Activated CD4-positive, alpha-beta T cell treated with anti-CD3 and anti-CD28 coated beads, Interleukin-2, amount 10 ng/mL, durations not matched to agents 7 days and 5 days (primary cell): ENCODE measurements at places on chromosomes 11 and 22.

DNA sequence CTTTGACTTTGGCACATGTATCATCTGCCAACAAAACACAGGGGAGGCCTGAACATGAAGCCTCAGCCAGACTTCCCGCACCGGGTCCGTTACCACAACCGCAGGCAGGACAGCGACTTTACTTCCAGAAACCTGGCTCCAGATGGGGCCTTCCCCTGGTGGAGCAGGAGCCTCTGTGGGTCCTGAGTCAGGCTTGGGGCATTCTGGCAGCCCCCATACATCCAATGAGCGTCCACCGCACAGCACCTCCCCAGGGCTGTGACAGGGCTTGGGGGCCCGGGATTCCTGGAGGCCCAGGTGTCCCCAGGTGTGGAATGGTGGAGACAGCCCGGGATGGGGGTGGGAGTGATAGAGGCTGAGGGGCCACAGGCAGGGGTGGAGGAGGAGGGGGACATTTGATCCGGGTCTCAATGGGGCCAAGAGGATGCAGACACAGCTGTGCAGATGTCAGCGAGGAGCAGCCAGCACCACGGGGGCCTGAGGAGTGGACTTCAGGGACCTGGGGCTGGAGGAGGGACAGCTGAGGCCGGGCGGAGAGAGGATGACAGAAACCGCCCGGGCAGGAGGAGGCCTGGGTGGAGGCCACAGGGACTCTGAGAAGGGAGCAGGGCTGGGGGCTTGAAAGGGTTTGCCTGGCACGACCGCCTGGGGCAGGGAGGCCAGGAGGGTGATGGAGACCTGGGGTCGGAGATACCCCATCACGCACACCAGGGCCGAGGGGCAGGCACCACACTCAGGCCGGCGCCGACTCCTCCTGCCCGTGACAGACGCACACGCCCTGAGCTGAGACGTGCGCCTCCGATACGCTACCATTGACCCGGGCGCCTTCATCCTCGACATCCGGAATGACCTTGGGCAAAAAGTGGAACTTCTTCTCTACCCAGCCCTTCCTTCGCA is 8.6 kb downstream of the TTLL8 start:
- DNase-seq = no peak

DNA sequence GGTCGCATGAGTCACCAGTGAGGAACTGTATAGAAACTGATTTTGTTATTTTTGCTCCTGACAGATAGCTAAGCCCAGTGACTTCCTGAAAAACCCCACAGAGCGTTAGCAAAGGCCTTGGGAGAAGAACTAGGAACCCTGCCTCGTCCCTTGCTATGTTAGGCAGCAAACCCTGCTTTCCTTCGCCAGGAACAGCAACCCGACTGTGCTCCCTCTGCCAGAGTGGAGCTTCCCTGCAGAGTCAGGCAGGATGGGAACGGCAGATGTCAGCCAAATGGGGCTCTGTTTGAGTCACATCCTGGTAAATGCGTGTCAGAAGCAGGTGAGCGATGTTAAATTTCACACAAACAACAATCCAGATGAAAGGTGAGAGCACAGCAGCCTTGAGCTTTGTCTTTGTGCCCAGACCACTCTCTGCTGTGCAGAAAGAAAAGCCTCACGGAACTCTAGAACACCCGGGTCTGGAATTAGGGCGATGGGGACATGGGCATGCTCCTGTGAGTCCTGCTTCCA is 186.6 kb downstream of the ADAMTS15 start:
- DNase-seq = peak; percentile 14

- peak; percentile 54 for DNase-seq
Observed at GRCh38 chr11:47186700-47187695, 764 bp upstream of the PACSIN3 start.

DNA sequence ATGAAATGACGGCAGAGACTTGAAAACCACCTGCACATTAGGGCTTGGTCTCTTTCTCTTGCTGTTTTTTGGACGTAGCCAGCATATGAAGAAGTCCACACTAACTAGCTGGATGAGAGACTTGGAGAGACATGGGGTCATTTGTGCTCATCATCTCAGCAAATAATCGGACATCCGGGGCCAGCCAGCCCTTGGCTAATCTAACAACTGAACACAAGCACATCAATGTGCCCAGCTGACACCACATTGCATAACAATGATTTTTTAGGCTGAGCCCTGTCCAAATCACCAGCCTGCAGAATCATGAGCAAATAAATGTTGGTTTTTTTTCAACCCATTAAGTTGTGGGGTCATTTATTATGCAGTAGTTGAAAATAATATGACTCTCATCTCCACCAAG is 460.3 kb upstream of the LARGE1 start:
- no peak for DNase-seq

DNA sequence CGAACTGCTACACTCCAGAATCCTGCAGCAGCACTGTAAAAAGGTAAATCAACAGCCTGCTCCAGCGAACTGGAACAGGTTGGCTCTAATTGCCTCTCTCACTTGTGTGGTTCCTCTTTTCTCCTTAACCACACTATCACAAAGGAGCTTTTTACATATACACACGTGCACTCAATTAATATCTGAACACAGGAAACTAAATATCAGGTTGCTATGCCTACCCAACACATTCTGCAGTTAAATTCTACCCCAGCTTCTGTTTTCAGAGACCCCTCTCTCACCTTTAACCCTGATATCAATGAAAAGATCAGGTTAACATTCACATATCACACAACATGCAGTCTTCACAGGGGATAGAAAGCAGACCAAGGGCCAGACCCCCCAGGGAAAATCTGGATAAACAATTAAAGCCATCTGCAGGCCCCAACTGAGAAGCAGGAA is 11.0 kb downstream of the RBFOX2 start:
- DNase-seq = no peak

DNA sequence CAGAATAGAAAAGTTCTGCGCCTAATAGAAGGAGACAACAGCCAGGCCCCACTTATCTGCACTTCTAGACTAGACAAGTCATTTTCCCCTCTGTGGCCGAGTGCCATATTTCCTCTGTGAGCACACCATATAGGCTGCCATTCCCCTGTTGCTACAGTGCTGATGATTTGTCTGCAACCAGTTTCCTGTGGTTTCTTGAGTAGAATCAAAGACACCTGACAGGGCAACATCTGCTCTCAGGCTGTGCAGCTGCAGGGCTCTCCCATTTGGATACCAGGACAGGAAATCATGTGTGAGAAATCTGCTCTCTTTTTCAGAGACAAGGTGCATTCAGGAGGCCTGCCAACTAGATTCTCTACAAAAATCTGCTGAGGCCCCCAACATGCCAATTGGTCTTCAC is 879.3 kb downstream of the DLG2 start:
- DNase-seq = no peak

DNA sequence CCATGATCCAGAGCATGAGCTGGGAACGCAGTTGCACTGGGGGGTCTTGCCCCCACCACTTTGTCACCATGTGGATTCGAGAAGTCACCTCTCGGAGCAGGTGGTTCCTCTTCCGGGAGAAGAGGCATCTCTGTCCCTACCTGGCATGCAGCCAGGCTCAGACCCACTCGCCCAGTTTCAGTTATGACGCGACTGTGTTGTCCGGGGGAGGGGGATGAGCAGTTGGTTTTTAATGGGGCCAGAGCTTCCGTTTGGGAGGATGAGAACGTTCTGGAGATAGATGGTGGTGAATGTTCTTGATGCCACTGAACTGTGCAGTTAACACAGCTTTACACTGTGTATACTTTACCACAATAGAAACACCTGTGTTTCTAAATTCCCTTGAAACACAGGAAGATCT is 41.5 kb downstream of the DHCR7 start:
- no peak for DNase-seq

DNA sequence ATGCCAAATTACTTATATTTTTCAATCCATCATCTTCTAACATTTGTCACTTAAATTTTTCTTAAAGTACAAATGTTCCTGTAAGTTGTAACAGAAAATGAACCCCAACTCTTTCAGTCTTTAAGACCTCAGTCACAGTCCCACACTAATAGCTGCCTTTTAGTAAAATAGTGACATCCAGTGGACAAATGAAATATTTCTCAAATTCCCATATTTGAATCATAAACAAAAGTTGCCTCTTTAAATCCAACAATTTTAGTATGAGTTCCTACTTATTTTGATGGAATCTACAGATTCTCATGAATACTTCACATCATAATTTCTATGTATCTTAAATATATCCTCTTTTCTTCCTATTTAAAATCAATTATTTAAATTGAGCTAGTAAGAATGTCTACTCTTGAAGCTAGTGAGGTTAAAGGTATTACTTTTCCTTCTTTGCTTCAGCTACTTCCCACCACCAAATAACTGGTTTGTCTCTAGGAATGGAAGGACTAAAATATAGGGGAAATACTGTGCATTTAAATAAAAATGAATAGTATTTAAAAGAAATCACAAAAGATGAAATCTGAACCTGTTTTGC is 9.2 kb downstream of the LIN7C start:
- no peak for DNase-seq

GRCh38 chr11:106399624-106400023 is 322.2 kb downstream of the AASDHPPT start:
- DNase-seq = no peak

DNA sequence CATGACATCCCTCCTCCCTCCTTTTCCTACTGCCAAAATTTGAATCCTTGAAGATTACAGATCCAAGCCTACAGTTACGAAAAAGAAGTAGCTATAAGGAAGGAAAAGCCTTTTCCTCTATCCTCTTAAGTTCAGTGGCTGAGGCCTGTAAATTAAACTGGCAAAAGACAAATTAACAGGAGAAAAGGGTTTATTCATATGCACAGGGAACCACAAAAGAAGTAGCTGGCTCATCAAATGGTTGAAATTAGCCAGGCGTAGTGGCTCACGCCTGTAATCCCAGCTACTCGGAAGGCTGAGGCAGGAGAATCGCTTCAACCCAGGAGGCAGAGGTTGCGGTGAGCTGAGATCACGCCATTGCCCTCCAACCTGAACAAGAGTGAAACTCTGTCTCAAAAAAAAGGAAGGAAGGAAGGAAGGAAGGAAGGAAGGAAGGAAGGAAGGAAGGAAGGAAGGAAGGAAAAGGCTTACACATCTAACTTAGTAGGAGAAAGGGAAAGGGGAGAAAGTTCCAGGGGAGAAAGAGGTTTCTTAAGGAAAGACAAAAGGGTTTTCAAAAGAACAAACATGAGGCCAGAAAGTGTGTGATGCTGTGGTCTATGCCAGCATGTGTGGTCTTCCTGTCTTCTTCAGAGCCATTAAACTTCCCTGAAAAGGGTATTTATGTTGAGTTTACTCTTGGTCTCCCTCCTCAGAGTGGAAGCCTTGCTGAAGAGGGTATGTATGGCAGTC is 5.1 kb upstream of the SMPD1 start:
- DNase-seq = no peak

DNA sequence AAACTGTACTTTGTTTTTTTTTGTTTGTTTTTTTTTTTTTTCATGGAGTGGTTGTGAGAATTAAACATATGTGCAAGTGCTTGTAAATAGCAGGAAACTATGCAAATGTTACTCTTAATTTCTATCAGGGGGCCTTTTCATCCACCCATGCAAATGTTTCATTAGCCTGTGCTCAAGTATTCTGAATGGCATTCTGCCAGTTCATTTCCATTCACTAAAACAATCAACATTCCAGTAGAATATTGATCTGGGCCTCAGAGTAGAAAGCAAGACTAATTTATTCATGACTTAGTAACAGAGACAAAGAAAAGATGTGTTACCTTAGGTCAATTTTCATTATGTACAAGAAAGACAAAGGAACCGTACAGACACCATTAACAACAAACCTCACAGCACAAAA is 971.4 kb downstream of the DLG2 start:
- no peak for DNase-seq

DNA sequence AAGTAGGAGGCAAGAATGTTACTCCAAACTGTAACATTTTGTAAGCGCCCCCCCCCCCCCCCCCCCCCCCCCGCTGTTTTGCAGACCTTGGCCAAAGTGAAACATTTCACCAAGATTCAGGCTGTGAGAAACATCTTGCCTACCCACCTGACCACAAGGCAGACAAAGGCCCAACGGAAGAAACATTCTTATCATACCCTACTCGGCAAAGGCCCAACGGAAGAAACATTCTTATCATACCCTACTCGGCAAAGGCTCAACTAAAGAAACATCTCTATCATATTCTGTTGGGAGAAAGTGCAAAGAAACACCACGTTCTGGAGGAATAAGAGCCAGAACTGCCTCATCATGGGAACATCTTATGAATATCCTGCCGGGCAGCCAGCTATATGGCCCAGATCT is 117.1 kb downstream of the JRKL start:
- no peak for DNase-seq

- no peak for DNase-seq
Observed at GRCh38 chr11:104134745-104135144, 29.2 kb downstream of the PDGFD start.

GRCh38 chr11:72750086-72750485 is 2.1 kb downstream of the ARAP1 start:
- no peak for DNase-seq

DNA sequence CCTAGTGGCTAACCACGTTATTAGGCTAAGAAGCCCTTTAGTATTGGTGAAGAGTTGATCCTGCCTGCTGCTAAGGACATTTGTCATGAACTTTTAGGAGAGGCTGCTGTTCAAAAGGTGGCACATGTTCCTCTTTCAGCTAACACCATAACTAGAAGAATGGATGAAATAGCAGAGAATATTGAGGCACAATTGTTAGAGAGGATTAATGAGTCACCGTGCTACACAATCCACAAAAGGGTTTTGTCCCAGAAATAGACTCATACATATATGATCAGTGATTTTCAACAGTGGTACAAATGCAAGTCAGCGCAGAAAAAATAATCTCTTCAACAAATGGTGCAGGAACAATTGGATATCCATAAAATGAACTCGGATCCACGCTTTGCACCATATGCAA is 7.0 kb upstream of the MSANTD2 start:
- DNase-seq = no peak

DNA sequence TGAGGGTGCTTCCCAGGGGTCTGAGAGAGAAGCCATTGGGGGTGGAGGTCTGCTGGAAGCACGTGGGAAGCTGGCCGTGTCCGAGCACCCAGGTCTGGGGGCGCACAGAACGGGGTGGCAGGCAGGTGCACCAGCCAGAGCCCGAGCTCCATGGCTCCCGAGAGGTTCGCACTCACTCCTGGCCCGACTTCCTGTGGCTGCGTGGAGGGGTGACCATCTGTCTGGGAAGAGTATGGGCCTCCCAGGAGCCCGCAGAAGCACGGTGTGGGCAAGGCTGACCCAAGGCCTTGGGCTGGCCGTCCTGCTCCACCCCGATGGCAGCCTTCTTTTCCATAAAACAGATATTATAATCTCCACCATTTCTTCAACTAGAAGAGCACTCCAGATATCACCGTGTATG is 256.0 kb upstream of the B3GAT1 start:
- DNase-seq = no peak
